H54 (cell line): ENCODE measurements at places on chromosomes 13 and 19.

DNA sequence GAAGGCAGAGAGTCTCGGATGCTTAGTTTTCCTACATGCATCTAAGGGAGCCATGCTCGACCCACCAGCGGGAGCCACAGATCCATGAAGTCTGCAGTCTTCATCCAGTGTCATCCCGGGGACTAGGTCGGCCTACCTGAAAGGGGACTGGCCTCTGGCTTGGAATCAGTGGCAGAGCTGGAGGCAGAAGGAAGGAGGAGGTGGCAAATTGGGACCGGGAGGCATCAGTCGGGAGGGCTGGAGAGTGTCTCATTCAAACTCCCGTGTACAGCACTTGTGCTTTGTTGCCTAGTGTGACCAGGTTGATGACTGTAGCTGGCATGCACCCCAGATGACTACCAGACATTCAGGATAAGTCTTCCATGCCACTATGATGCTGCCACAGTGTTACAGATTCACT lies 26.5 kb upstream of the ZNF536 start:
- no peak for DNase-seq

DNA sequence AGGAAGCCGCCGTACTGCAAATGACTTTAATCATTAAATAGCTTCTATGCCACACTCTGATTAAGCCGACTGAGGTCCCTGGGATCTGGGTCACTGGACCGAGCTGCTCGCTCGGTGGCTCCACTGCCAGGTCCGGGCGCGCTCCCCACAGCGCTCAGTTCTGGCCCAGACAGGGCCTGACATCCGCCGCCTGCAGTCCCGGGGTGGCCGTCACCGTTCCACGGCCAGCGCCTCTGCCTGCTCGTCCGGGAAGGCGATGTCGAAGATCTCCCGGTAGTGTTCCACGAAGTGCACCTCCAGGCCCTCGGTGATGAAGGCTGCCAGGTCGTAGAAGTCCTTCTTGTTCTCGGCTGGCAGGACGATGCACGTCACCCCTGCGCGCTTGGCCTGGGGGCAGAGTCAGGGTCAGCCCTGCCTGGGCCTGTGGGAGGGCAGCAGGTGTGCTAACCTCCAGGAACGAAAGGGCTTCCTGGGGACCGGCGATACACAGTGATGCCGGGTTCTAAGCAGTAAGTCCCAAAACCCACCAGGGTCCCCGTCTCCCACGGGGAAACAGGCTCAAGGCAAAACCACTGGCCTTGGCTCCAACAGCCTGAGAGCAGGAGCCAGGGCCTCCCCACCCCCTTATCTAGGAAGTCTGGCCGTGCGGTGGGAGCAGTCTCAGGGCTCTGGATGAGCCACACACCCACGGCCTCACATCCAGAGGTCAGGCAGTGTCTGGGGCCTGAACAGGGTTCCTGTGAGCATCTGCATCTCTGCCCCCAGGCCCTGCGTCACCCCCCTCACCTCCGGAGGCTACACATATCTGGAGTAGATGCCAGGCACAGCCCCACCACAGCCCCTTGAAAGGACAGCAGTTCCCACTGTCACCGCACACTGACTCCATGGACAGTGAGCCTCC lies 2.0 kb downstream of the RPL36 start:
- DNase-seq, result no peak

DNA sequence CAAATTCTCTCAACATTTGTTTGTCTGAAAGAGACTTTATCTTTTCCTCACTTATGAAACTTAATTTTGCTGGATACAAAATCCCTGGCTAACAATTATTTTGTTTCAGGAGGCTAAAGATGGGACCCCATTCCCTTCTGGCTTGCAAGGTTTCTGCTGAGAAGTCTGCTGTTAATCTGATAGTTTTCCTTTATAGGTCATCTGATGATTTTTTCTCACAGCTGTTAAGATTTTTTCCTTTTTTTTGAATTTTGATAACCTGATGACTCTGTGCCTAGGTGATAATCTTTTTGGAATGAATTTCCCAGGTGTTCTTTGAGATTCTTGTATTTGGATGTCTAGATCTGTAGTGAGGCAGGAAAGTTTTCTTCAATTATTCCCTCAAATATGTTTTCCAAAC lies 2661.4 kb downstream of the PCDH9 start:
- no peak for DNase-seq

DNA sequence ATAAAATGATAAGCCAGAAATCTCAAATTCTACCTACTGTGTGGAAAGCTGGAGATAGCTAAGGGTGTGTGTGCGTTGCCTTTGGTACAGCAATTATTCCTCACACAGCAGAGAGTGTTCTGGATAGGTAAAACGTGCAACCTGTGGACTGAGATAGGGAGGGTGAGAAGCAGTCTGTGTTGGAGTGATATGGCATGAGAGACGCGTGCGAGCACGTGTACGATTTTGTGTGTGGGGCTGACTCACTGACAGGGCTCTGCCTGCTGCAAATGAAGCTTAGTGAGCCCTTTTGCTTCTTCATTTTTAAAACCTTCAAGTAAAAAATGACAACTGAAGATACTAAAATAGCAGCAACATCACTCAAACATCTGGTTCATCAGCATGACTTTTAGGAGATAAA lies 35.7 kb upstream of the SLC10A2 start:
- no peak for DNase-seq

DNA sequence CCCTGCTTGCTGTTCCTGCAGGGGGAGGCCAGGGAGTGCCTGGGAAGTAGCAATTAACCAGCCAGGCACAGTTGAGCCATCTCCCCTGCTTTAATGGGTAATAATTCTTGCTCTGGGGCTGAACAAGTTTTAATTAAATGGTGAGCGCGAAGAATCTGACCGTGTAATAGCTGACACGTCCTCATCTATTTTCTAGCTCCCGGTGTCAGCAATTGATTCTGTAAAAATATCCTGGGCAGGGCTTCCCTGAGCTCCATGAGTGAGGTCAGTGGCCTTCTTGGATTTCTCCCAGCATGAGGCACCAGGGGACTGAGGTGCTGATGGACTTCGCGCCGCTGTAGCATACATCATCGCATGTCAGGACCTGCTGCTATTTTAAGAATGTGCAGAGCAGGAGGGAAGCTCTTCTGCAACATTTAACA lies 26.9 kb downstream of the SIPA1L3 start:
- peak; percentile 60 for DNase-seq

- no peak for DNase-seq
Observed at GRCh38 chr13:94369972-94370436, 109.5 kb downstream of the DCT start.

GRCh38 chr13:48493851-48494250 lies 39.0 kb downstream of the RCBTB2 start:
- no peak for DNase-seq

- DNase-seq, result no peak
Observed at GRCh38 chr19:13646758-13647157, 117.6 kb upstream of the MRI1 start.

GRCh38 chr13:67408798-67409197 lies 178.7 kb upstream of the PCDH9 start:
- no peak for DNase-seq

DNA sequence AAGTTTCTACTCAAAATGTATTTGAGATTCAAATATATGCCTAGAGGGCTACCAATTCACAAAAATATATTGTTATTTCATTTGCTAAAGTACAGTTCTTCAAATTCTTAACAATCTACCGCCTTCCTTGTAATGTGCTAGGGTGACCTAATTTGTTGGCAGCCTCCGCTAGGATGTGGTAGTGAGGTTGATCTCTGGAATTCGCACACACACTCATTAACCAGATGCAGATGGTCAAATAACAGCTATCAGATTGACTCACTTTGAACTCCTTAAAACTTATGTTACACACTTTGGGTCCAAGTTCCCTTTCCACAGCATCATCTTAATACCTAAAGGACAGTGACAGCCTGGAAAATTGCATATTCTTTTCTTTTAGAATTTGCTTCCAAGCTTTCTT lies 367.3 kb downstream of the DCT start:
- DNase-seq, result peak; percentile 27

- no peak for DNase-seq
Observed at GRCh38 chr19:18117364-18117691, 19.8 kb downstream of the MAST3 start.
